ENCODE measurements at places on chromosomes 12 and 14. TPM values are rescaled to one million over a fixed set of nuclear protein-coding genes. Genes with fewer than 3 reads are reported as not detected.
A peak's percentile ranks its signal among the peaks of the same experiment; 100 is the strongest.

DNA sequence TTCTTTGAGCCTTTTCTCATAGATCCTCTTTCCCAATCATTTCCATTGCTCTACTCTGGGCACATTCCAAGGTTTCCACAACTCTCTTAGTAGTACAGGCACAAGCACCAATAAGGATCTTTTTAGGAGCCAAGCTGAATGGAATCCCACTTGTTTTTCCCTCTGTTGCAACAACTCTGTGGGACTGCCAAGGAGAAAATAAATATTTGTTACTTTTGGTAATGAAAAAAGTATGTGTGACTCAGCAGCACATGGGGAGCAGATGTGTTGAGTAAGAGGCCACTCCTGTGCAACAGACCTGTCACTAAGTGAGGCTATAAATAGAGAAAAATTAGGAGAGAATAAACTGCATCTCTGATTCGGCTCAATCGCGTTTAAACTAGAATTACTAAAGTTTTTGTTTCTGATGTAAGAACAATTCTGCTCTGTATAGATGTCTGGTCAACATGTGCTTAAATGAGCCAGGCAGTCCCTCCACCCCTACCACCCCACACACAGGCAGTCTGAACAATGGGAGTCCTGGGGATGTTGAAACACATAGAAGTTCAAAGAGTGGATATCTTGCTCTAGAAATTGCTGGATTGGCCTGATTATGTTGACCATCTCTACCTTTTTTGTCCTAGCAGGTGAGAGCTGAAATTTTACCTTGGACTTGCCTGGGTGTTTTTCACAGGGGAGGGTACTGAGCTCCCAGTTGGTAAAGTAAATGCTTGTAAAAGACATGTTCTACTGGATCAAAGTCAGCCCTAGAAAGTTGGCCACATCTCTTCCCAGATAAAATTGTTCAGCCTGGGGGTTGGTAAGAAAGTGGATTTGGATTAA is 244.3 kb upstream of the NOVA1 start:
- no peaks in the 10 kb centered on the region for H3K36me3 ChIP-seq
- DNase-seq: no peak
- no peaks in the 10 kb centered on the region for H3K27me3 ChIP-seq

- DNase-seq: no peak
- H3K4me3 ChIP-seq: no peak overlapping the region
- no peaks in the 10 kb centered on the region for H3K36me3 ChIP-seq
- H3K4me1 ChIP-seq: peaks cover 27% of the 10 kb centered on the region
- H3K27ac ChIP-seq: no peak overlapping the region
Observed at GRCh38 chr12:5166976-5167375, 123.3 kb downstream of the KCNA5 start.

- H3K27ac ChIP-seq: no peak overlapping the region
- peaks cover 39% of the 10 kb centered on the region for H3K4me1 ChIP-seq
- no peak for DNase-seq
- no peaks in the 10 kb centered on the region for H3K27me3 ChIP-seq
Observed at GRCh38 chr14:20612403-20612802, 21.2 kb upstream of the RNASE12 start.

GRCh38 chr12:66533767-66534166 is 145.1 kb downstream of the GRIP1 start:
- peaks cover 31% of the 10 kb centered on the region for H3K27me3 ChIP-seq
- DNase-seq: no peak
- H3K27ac ChIP-seq: no peak overlapping the region
- H3K36me3 ChIP-seq: no peaks in the 10 kb centered on the region

DNA sequence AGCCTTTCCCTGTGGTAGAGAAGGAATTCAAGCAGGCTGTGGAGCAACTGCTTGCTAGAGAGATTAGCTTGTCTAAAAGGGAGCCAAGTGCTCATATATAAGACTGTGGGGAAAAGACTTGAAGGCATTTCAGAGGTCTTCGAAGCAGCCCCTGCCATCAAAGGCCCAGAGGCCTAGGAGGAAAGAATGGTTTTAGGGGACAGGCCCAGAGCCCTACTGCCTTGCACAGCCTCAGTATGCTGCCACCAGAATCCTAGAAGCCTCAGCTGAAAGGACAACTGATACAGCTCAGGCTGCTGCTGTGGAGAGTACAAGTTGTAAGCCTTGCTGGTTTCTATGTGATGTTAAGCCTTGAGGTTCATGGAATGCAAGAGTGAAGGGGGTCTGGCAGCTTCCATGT is 109.9 kb downstream of the DERA start:
- H3K36me3 ChIP-seq: no peaks in the 10 kb centered on the region
- H3K4me3 ChIP-seq: no peak overlapping the region
- no peaks in the 10 kb centered on the region for H3K4me1 ChIP-seq
- H3K27ac ChIP-seq: no peak overlapping the region
- no peaks in the 10 kb centered on the region for H3K27me3 ChIP-seq

GRCh38 chr12:44000309-44000952 is 164.6 kb downstream of the TMEM117 start:
- H3K27me3 ChIP-seq: no peaks in the 10 kb centered on the region
- H3K36me3 ChIP-seq: no peaks in the 10 kb centered on the region
- no peaks in the 10 kb centered on the region for H3K4me1 ChIP-seq
- H3K4me3 ChIP-seq: no peak overlapping the region

- no peak for DNase-seq
- H3K36me3 ChIP-seq: no peaks in the 10 kb centered on the region
- H3K27ac ChIP-seq: no peak overlapping the region
- no peaks in the 10 kb centered on the region for H3K27me3 ChIP-seq
Observed at GRCh38 chr12:109885616-109886015, 5.3 kb upstream of the GLTP start.

GRCh38 chr12:99154216-99154982 is 493.2 kb upstream of the GARIN6 start:
- no peak overlapping the region for H3K4me3 ChIP-seq
- no peak overlapping the region for H3K27ac ChIP-seq
- H3K4me1 ChIP-seq: no peaks in the 10 kb centered on the region

- H3K27me3 ChIP-seq: no peaks in the 10 kb centered on the region
- H3K36me3 ChIP-seq: no peaks in the 10 kb centered on the region
- H3K27ac ChIP-seq: no peak overlapping the region
Observed at GRCh38 chr12:88238406-88238805, 96.3 kb downstream of the TMTC3 start.

DNA sequence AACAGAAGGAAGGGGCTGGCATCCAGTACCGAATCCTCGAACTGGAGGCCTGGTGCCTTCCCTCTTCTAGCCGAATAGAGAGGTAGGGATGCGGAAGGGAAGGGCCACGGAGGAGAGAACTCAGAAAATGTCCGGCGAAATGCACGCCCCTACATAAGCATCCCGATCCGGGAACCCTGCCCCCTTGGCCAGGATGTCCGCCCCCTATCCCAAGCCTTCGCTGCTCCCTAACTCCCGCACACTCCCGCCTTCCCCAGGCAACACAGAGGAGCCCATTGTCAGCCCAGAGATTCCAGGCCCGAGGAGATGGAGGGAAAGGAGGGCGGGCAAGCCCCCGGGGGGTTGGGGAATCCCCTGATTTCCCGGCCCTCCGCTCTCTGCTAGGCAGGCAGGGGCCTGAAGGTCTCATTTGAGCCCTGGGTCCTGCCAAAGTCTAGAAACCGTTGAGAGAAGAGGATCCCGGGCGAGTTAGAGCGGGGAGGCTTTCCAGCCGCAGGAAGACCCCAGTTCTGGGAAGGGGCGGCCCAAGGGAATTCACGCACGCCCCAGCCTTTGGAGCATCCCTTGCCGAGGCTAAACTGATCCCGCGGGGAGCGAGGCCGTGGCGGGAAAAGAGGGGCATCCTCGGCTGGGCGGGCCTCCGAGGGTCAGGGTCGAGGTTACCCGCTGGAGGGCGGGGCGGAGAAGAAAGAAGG is 569 bp upstream of the ARHGEF40 start:
- no peaks in the 10 kb centered on the region for H3K36me3 ChIP-seq
- 0 out of 2 replicates have a peak, but pooled peaks cover 4% of the 10 kb centered on the region for H3K27me3 ChIP-seq
- peak overlapping the region; percentile 14 for H3K27ac ChIP-seq
- peaks cover 7% of the 10 kb centered on the region for H3K4me1 ChIP-seq

DNA sequence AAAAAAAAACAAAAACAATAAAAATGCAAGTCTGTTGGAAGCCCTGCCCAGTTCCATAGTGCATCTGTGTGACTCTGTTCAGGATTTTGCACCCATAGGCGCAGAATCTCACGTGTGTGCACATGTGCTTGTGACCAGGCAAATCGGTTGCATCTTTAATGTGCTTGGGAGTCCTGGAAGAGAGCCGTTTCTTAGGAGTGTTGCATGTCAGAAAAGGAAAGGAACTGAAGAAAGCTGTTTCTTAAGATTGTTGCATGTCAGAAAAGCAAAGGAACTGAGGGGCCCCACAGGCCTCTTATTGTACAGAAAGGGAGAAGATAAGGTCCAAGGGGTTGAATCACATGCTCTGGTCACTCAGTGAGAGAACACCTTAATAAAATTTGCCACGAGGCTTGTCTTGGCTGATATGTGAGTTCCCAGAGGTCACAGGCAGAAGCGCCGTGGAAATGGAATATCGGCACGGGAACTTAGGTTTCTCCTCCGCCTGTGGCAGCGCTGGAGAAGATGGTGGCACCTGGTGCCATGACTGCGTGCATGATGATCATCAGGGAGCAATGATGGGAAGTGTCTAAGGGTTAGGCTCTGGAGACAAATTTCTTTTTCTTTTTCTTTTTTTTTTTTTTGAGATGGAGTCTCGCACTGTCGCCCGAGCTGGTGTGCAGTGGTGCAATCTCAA is 90.0 kb downstream of the LRRC74A start:
- peaks cover 89% of the 10 kb centered on the region for H3K4me1 ChIP-seq
- no peak for DNase-seq
- no peak overlapping the region for H3K4me3 ChIP-seq
- H3K27ac ChIP-seq: no peak overlapping the region

GRCh38 chr12:93602897-93603668 is 30.6 kb downstream of the SOCS2 start:
- no peak overlapping the region for H3K27ac ChIP-seq
- H3K27me3 ChIP-seq: no peaks in the 10 kb centered on the region
- DNase-seq: no peak
- no peaks in the 10 kb centered on the region for H3K36me3 ChIP-seq

DNA sequence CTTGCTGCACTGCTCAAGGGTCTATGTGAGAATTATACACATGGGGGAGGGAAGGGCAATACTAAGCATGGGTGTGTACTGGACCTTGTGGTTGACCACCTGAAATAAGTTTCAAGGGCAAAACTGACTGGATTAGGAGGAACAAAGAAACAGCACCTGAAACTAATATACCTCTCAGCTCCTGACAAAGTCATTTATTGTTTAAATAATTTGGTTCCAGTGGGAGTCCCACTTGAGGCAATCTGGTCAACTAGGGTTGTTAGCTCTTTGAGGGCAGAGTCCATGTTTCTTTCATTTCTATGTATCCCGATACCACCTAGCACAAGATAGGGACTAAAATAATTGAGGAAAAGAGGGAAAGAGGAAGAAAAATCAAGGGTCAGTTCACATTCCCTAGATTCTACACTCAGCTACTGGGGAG is 45.5 kb downstream of the STXBP6 start:
- H3K36me3 ChIP-seq: no peaks in the 10 kb centered on the region
- no peak overlapping the region for H3K4me3 ChIP-seq
- H3K27ac ChIP-seq: no peak overlapping the region
- H3K4me1 ChIP-seq: no peaks in the 10 kb centered on the region
- no peak for DNase-seq
- no peaks in the 10 kb centered on the region for H3K27me3 ChIP-seq

GRCh38 chr14:104766863-104767633 is 14.1 kb downstream of the SIVA1 start:
- no peak overlapping the region for H3K27ac ChIP-seq
- H3K36me3 ChIP-seq: no peaks in the 10 kb centered on the region
- no peak for DNase-seq
- H3K27me3 ChIP-seq: no peaks in the 10 kb centered on the region

GRCh38 chr14:59356312-59356711 is 108.9 kb downstream of the GPR135 start:
- H3K4me1 ChIP-seq: peaks cover 24% of the 10 kb centered on the region
- no peaks in the 10 kb centered on the region for H3K27me3 ChIP-seq
- no peaks in the 10 kb centered on the region for H3K36me3 ChIP-seq
- no peak overlapping the region for H3K4me3 ChIP-seq
- no peak for DNase-seq

DNA sequence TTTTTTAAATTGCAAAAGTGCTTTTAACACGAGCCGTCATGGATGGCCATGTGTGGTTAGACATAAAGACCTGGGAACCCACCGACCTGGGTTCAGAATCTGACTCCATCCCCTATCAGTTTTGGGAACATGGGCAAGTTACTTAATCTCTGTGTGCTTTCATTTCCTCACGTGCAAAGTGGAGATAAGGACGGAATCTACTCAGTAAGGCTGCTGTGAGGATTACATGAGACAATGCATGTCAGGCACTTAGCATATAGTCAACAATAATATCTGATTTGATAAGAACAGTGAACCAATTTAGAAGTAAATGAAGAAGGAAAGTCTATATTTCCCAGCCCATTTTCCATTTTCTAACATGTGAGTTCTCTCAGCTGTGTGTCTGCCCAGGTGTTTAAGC is 235.4 kb downstream of the SUDS3 start:
- H3K27ac ChIP-seq: no peak overlapping the region
- H3K27me3 ChIP-seq: peaks cover 19% of the 10 kb centered on the region
- no peaks in the 10 kb centered on the region for H3K4me1 ChIP-seq
- H3K36me3 ChIP-seq: no peaks in the 10 kb centered on the region
- no peak for DNase-seq
- no peak overlapping the region for H3K4me3 ChIP-seq

GRCh38 chr12:3441435-3441834 is 49.6 kb upstream of the PRMT8 start:
- no peaks in the 10 kb centered on the region for H3K27me3 ChIP-seq
- DNase-seq: no peak
- H3K4me1 ChIP-seq: no peaks in the 10 kb centered on the region

DNA sequence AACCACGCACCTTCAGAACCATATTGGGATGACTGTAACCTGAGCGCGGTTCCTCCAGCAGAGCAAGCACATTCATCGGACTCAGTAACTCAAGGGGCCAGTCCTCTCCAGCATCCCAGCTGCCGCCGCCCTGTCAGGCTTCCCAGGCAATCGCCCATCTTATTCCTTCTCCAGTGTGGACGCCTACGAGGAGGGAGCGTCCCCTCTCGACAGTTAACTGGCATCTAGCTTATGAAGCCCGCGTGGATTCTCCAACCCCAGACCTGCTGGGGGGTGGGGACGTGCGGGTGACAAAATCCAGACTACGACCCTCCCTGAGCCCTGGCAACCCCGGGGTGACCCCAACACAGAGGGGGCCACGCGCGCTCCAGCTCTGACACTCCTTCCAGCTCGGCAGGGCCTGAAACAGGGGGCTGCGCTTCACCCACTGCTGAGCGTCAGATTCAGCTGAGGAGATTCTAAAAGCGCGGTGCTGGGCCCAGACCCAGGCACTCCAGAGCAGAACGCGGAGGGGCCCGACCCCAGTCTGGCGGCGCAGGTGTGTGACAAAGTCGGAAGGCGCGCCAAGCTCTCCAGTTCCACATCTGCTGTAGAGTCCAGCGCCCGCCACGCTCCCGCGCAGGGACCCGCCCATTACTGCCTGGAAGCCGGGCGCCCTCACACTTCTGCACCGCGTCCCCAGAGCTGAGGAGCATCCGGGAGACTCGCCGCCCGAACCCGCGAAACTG is 43.9 kb upstream of the ESR2 start:
- DNase-seq: no peak
- H3K4me3 ChIP-seq: peak overlapping the region; percentile 81
- peak overlapping the region; percentile 93 for H3K27ac ChIP-seq
- H3K36me3 ChIP-seq: no peaks in the 10 kb centered on the region
- peaks cover 19% of the 10 kb centered on the region for H3K4me1 ChIP-seq
- H3K27me3 ChIP-seq: no peaks in the 10 kb centered on the region

FSCB gene
- total RNA-seq: not detected

ANKRD33 gene
- not detected for total RNA-seq

SERPINA12 gene
- not detected for total RNA-seq

MED13L gene
- 176 TPM for total RNA-seq

RPL36AL gene
- total RNA-seq: 212 TPM

KRT78 gene
- total RNA-seq: not detected

All from HCT116 (cell line).